Epithelial cell of prostate (primary cell): ENCODE measurements at places on chromosomes 1 and 21.

DNA sequence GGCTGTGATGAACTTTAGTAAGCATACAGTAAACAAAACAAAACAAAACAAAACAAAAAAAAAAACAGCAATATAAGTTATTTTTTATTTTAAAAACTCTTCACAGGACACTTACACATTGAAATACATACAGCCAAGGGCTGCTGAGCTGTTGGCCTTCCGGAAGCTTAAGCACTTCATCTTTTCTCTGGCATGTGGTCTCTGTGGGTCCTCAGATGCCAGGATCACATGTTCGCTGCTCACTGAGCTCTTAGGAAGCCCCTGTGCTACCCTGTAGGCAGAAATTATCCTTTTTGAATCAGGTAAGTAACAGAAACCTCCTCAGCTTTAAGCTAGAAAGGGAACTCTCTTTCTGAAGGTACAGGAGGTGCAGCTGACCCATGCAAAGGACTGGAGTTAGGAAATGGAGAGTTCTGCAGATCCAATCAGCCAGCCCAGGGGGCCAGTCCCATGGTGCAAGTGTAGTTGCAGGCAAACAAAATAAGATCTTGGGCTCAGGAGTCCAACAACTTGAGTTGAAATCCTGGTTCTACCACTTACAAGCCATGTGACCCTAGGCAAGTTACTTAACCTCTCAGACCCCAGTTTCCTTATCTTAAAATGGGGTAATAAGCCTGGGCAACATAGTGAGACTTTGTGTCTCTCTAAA, 22.4 kb upstream of the MED18 start:
- DNase-seq = no peak

DNA sequence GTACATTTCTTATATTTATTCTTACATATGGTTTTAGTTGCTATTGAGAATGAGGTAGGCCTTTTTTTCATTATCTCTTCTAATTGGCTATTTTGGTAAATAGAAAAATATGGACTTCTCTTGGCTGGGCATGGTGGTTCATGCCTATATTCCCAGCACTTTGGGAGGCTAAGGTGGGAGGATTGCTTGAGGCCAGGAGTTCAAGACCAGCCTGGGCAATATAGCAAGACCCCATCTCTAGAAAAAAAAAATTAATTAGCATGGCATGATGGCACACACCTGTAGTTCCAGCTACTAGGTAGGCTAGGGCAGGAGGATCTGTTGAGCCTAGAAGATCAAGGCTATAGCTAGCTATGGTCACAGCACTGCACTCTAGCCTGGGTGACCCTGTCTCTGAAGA, 3.2 kb downstream of the ZNF684 start:
- DNase-seq = no peak

DNA sequence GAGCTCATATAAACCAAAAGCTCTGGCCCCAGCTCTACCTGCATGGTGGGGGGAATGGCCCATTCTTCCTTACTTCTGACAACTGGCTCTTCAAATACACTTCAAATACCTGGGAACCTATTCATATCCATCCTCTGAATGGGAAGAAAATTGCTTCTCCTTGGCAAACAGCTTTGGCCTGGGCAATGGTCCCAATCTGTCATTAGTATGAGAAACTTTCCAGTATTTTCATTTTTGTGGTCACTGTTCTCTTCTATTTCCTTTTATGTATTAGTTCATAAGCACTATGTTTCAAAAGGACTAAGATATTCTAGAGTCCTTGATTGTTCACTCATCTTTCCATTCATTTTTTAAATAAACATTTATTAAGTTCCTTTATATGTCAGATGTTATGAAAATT, 5.2 kb upstream of the HSD3B2 start:
- no peak for DNase-seq

- no peak for DNase-seq
Measured at GRCh38 chr1:222940906-222941305, 126.1 kb downstream of the DISP1 start.

DNA sequence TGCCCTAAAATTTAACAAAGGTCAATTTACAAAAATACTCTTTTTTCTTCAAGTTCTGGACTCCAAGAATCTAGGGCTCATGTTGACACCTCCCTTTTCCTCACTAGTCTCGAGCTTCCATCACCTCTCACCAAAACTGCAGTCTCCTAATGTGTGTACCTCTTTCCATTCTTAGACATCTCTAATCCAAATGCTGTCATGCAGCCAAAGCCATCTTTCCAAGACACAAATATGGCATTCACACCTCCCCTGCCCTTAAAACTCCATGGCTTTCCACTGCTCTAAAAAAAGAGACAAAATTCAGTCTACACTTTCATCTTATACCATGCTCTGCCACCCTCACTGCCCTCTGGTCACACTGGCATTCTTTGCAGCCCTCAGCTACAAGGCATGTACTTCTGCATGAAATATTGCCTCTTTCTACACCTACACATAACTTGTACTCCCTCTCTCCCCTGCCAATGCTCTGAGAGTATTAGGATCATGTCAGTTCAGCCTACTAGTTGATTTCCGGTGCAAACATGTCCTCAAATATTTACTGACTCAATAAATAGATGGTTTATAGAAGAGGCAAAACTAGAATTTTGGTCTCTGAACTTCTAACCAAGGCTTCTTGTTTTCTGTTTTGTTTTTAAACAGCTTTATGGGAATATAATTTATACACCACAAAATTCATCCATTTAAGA, 26.9 kb downstream of the ADSS2 start:
- no peak for DNase-seq

GRCh38 chr1:176692988-176693696, 230.2 kb downstream of the PAPPA2 start:
- no peak for DNase-seq

GRCh38 chr1:245133995-245134715, 20.6 kb upstream of the KIF26B start:
- DNase-seq = no peak

GRCh38 chr1:15803380-15803779, 4.1 kb downstream of the UQCRHL start:
- DNase-seq = no peak

GRCh38 chr1:10306435-10306834, 92.4 kb upstream of the PGD start:
- no peak for DNase-seq

GRCh38 chr1:50796272-50796671, 163.8 kb downstream of the FAF1 start:
- DNase-seq = no peak

DNA sequence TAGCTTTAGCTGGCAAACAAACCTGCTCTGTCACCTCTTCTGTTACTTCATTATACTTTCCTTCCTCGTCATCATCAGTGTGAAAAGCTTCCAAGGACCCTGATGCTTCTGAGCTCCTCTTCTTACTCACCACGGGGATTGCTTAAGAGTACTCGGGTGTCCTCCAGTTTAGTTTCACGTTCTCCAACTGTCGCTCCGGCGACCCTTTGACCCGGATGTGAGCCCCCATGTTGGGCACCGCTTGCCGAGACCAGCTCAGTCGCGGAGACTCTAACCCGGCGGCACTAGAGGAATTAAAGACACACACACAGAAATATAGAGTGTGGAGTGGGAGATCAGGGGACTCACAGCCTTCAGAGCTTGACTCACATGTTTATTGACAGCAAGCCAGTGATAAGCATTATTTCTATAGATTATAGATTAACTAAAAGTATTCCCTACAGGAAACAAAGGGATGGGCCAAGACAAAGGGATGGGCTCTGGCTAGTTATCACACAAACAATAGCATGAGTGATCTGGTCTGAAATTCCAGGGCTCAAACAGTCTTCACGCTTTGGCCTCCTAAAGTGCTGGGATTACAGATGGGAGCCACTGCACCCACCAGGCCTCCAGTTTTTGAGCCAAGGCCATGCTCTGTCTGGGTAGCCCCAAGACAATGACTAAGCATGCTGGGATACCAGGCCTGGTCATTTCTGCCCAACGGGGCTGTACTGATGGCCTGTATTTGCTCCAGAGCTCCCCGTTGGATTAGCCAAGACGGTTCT, 30.1 kb upstream of the ENO1 start:
- DNase-seq = no peak

DNA sequence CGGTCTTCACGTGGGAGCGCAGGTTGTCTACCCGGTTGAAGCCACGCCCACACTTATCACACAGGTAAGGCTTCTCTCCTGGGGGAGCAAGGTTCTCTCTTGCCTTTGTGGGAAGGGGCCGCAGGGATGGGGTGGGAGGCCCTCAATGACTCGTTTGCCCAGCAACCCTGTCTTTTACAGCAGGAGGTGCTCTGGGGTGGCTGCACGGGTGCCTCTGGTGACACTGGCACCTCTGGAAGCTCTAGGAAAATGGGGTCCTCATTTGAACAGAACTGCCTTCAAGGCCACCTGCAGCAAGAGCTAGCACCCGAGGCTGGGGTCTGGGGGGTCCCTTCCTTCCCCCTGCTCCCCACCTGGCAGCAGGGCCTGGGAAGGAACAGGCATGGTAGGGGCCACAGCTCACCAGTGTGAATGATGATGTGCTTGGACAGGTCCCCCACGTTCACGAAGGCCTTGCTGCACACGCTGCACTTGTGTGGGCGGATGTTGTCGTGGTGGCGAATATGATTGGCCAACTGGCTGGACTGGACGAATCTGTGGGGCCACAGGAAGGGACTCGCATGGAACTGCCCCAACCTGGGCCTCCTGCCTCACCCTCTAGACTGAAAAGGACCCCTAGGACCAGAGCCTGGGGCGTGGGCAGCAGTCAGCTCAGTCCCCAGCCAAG, 33.1 kb downstream of the ZBTB17 start:
- no peak for DNase-seq

- no peak for DNase-seq
Measured at GRCh38 chr1:173082913-173083312, 32.2 kb upstream of the TNFSF18 start.

- peak; percentile 18 for DNase-seq
Measured at GRCh38 chr1:20696397-20697333, 21.1 kb downstream of the KIF17 start.

- DNase-seq = peak; percentile 24
Measured at GRCh38 chr21:44428281-44428960, 26.9 kb upstream of the LRRC3 start.

DNA sequence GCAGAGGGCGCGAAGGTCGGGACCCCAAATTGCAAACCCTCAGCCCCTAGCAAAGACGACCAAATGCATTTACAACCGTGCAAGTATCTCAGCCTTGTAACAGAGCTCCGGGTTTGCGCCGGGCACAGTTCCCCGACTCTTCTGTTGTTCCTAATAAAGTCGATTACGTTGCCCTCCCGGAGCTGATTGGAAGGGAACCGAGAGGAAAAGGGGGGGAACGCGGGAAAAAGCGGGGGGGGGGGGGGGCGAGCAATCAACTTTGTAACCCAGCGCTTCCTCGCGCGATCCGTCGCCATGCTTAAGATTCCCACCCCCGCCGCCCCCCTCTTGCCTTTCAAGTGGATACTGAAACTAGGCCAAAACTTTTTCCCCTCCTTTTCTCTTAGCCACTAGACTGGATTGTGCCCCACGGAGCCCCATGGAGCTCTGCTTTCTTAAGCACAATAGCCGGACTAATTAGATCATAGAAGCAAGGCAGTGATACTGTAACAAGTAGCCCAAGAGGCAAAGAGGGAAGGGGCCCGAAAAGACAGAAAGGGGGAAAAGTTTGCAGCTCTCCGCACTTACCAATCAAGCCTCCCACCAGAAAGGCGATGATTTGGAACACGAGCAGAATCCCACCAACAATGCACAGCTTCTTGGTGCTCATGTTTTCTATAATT, 565 bp downstream of the WLS start:
- no peak for DNase-seq

GRCh38 chr1:210070531-210070930, 132.5 kb downstream of the SYT14 start:
- no peak for DNase-seq

DNA sequence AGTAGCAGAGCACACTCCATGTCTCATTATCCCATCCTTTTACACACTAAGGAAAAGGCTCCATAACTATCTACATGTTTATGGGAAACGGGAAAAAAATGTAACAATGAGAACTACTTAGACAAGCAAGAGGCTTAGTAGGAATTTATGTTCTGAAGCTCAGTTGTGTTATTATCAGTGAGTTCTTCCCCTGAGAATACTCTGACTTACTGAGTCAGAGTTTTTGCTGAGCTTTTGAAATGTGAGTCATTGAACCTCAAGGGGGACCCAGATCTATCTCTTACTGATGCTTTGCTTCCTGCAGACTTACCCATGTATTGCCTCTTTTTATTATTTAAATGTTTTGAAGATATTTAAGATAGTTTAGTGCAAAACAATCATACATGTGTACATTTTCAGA, 20.1 kb downstream of the CFHR5 start:
- DNase-seq = no peak

DNA sequence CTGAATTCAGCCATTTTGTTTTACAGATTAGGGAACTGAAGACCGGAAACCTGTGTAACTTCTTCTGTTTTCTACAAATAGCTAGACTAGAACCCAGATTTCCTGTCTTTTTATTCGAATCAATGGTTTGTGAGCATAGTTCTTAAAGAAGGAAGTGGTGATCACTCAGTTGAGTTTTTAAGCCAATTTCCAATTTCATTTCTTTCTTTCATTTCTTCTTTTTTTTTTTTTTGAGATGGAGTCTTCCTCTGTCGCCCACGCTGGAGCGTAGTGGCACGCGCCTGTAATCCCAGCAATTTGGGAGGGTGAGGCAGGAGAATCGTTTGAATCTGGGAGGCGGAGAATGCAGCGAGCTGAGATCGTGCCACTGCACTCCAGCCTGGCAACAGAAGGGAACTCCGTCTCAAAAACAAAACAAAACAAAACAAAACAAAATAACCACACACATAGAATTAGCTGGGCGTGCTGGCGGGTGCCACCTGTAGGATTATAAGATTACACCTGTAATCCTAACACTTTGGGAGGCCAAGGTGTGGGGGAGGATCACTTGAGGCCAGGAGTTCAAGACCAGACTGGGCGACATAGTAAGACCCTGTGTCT, 3.0 kb upstream of the MDM4 start:
- no peak for DNase-seq

GRCh38 chr1:147600119-147601111, 59.1 kb downstream of the BCL9 start:
- DNase-seq = no peak

GRCh38 chr1:209435654-209436566, 147.6 kb upstream of the CAMK1G start:
- no peak for DNase-seq

GRCh38 chr21:43619856-43620255, 39.4 kb downstream of the HSF2BP start:
- DNase-seq = no peak
